ENCODE measurements at places on chromosomes 3 and 15.
A peak's percentile ranks its signal among the peaks of the same experiment; 100 is the strongest.

- no peak for DNase-seq
Observed at GRCh38 chr3:156425651-156426050, 129.3 kb downstream of the SSR3 start.

DNA sequence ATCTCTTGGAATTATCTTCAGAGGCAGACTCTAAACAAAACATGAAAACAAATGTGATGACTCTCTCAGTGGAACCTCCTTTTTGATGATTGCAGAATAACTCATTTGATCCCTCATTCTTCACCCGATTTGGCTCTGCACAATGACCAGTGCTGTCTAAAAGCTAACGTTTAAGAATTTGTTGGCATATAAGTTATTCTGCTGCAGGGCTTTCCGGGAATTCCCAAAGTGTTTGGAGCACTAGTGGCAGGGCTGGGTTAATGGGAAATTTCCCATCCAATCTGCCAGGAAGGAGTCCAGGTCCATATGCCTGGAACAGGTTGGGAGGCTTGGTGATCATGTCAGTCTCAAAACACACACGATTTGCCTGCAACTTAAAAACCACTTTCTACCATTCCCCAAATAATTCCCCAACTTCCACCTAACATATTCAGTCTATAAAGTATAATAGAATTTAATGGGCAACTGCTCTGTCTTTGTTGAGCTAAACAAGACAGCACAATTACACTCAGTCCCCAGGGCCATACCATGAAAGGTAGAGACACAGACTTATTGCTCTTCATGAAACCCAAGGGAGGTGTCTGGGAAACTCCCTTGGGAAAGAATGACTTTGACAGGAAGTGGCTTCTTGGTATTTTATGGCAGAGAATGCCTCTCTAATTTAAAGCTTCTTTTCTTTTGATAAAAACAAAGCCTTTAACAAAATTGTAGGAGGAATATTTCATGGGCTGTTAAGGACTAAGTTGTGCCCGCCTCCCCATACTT, 38.0 kb downstream of the ARRDC4 start:
- DNase-seq = no peak

- no peak for DNase-seq
Observed at GRCh38 chr3:126473292-126474168, 2.2 kb downstream of the ZXDC start.

- DNase-seq = no peak
Observed at GRCh38 chr15:38130740-38131498, 121.7 kb upstream of the SPRED1 start.

DNA sequence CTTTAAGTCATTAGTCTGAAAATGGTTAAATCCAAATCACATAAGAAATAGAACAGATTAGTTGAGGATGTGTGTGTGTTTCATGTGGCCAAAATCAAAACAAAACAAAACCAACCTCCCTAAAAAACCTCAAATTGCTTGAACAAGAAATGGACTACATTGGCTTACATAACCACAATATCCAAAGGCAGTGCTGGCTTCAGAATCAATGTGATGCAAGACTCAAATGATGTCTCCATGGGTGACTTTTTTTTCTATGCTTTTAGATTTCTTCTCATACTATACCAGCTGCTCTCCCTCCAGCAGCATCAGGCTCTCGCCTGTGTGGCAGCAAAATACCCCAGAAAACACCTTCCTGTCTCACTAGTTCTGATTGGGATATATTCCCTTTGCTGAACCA, 36.0 kb upstream of the CMTM8 start:
- no peak for DNase-seq

DNA sequence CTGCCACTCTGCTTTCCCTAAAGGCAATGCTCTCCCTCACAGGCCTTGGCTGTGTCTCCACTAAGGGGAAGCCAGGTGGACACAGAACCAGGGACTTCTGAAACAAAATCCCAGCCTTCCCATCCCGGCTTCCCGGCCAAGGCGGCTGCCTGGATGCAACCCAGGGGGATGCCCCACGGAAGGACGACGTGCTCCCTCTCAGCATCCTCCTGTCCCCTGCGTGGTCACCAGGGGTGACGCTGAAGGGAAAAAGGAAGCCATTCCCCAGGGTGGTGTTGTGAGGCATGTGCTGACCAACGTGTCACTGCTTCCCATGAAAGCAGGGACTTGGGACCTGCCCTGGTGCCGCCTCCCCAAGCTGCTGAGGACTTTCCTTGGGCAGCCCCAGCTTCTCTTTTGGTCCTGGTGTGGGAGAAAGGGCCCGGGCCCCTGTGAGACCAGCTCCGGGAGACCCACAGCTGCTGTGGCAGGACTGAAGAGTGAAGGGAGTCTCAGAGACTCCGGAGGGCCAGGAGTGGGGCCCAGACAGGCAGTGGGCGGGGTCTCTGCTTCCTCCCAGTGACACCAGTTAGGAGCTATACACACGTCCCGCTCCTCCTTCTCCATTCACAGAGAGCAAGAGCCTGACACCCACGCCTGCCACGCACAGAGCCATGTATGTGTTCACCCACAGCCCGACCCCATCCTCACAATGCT, 139.2 kb downstream of the NUP210 start:
- DNase-seq = no peak

DNA sequence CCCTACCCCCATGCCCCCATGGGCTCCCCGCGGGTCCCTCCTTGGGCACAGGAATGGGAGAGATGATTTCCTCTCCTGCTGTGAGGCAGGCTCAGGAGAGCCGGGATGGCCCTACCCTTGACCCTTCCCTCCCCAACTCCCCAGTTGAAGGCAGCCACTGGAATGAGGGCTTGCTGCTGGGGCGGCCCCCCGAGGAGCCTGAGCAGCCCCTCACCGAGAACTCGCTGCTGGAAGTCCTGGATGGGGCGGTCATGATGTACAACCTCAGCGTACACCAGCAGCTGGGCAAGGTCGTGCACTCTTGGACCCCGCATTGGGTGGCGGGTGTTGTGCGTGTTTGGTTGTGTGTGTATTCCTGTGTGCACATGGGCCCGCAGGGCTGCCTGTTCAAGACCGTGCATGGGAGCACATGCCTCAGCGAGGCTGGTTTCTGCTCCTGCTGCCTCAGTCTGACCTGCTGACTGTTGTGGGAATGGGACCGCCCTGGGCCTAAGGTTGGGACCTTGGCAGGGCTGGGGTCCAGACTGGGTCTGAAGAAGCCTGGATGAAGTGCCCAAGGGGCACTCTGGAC, 14.0 kb downstream of the AMIGO3 start:
- DNase-seq = no peak

GRCh38 chr3:128269006-128269775, 115.9 kb downstream of the EEFSEC start:
- no peak for DNase-seq

DNA sequence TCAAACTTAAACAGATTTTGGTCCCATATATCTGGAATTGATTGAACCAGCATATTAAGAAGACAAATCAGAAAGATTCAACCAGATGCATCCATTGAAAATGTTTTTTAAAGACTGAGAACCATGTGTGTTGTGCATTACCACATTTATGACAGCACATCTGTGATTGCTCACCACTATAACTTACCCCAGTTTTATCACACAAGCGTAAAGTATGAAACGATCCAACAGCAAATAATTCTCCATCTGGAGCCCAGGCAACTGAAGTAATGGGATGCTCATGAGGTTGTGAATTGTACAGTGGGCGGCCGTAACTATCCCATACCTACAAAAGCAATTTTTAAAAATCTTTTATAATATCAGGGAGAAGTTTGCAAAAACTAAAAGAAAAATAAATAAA, 43.2 kb downstream of the IFT80 start:
- no peak for DNase-seq

DNA sequence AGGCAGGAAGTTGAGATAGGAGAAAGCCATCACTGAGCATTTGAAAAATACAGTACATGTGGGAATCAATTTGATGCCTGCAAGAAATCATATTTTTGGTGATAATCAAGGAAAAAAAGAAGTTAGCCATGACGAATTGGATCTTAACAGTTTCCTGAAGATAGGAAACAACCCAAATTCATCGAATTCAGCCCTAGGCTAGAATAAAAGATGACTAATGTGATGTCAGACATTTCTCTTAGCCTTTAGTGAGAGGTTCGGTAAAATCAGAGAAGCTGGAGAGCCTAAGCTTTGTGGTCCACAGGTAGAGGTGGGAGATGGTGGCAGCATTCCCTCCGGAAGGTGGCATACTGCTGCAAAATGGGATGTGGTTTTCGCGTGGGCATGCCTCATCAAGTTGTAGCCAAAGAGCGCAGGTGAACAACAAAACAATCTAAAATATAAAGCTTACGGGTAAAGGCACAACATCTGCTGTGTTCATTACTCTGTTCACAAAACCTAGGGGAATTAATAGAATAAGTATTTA, 144.1 kb upstream of the ALCAM start:
- no peak for DNase-seq

- DNase-seq = peak; percentile 29
Observed at GRCh38 chr15:58864602-58865424, 68.7 kb downstream of the SLTM start.

DNA sequence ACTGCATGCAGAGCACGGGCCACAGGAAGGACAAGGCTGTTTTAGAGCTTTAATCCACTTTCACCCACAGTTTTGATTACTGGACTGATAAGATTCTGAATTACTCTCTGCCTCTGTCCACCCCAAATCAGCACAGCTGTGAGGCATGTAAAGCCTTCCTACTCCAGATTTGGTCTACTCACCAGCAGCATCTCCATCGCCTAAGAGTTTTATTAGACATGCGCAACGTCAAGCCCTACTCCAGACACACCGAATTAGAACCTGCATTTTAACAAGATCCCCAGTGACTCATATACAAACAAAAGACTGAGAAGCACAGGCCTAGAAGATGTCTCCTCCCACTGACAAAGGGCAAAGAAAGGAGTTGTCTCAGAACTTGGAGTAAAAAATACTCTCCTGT, 221.2 kb downstream of the TUSC7 start:
- DNase-seq = no peak

DNA sequence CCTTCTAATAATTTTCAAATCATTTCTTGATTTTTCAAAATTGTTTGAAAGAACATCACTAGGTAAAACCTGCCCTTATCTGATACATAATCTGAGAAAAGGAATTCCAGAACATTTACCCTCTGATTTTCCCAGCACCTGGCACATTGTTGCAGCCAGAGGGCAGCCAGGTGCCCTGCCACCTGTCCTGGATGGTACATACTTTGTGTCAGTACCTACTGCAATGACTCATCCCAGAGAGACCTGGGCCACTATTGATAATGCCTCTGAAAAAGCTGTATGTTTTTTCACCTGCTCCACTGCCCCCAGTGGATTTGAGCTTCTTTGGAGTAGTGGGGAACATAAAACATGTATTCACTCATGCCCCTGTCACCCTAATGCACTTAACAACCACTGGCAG, 648.9 kb upstream of the GBE1 start:
- DNase-seq = no peak

DNA sequence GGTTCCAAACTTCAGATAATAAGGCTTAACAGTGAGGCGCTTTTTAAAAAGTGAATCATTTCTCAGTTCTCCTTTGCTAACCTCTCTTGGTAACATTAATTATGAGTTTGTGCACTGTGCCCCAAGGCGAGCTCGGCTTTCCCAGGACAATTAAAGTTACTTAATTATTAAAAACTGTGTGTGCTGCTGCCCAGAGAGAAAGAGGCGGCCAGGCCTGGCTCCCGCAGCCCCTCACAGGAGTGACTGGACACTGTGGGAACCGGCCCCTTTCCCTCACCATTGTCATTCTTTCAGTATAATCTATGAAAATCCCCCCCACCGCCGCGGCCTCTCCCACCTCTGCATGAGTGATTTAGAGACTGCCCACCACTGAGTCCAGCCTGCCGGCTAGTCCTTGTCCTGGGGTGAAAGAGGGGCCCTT, 43.1 kb upstream of the HES1 start:
- no peak for DNase-seq

DNA sequence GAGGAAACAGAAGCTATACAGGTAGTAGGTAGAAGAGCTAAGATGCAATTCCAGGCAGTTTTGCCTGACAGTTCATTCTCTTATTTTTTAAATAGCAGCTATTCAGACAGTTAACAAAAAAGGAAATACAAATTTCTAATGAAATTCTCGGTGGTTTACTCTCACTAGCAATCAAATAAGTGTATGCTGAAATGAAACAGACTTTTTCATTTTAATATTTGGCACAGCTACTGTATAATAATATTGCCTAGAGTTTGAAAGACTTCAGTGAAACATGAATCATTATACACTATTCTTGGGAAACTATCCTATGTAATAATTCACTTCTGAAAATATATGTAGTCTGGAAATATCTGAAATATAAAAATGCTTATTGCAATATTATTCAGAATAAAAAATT, 463.2 kb upstream of the AGTR1 start:
- no peak for DNase-seq

DNA sequence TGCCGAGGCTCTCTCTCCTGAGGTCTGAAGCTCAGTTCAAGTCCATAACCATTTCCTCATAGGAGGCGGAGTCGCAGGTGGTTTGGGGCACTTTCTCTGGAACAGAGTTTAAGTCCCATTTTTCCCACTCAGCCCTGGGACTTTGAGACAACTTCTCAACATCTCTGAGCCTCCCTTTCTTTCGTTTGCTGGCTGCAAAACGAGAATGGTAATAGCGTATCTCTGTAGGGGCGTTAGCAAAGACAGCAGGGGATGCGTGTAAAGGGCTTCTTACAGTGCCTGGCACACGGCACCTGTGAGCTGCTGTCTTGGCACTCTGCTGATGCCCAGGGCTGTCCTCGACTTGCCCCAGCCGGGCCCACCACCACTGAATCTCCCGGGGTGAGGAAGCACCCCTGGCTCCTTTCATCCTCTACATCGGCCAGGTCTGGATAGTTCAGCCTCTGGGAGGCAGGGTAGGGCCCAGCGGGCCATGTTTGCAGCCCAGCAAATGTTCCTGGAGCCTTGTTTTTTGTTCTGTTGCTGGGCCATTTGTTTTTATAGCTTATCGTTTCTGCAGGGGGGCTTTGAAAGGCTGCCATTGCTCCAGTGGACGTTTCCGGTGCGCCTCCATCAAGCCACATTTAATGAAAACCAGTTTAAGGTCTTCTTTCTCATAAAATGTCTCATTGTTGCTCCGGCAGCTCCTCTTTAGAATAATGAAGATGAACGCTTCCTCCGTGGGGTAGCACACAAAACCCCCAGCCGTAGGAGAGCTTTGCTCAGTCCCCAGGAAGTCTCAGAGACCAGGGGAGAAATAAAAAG, 60.0 kb upstream of the WNT5A start:
- DNase-seq = no peak

- DNase-seq = no peak
Observed at GRCh38 chr3:179642871-179643270, 10.0 kb upstream of the USP13 start.

DNA sequence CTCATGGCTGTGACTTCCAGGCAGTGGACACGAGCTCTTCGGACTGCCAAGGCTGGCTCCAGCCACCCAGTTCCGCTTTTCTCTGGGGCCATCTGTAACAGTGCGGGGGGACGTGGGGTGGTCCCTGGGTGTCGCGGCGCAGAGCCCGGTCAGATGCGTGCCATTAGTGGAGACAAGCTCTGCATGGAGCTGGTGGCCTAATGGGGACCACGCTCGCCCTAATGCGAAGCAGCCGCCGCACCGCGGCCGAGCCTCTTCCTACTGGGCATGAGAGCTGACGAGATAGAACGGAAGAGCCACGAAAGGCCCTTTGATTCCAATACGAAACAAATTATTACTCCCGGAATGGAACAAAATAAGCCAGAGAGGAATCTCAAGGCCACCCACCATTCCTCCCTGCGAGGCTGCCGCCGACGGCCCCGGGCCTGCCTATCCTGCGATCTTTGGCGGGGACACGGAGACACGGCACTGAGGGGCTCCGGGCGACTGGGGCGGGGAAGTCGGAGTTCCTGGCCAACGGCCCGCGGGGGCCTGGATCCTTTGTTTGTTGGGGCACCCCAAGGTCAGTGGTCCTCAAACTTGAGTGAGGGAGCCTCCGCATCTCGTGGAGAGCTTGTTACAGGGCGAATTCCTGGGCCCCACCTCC, 18.1 kb downstream of the FOXL2 start:
- DNase-seq = no peak

GRCh38 chr3:98732286-98733052, 30.7 kb upstream of the ST3GAL6 start:
- DNase-seq = peak; percentile 25

Data from left renal pelvis (tissue), 4 donors.